ENCODE measurements at places on chromosomes 5 and 9.

DNA sequence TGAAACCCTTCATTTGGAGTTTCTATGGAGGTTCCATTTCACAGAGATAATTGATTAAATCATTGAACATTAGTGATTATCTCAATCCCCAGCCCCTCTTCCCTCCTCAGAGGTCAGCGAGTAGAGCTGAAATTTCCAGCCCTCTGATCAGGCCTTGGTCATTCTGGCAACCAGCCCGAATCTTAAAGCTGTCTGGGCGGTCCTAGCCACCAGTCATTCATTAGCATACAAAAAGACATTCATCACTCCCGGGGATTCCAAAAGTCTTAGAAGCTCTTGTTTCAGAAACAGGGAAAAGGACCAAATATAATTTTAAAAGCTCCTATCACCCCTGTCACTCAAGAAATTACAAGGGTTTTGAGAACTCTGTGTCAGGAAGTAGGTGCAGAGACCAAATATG lies 41.3 kb downstream of the ZNF474 start:
- DNase-seq = no peak

DNA sequence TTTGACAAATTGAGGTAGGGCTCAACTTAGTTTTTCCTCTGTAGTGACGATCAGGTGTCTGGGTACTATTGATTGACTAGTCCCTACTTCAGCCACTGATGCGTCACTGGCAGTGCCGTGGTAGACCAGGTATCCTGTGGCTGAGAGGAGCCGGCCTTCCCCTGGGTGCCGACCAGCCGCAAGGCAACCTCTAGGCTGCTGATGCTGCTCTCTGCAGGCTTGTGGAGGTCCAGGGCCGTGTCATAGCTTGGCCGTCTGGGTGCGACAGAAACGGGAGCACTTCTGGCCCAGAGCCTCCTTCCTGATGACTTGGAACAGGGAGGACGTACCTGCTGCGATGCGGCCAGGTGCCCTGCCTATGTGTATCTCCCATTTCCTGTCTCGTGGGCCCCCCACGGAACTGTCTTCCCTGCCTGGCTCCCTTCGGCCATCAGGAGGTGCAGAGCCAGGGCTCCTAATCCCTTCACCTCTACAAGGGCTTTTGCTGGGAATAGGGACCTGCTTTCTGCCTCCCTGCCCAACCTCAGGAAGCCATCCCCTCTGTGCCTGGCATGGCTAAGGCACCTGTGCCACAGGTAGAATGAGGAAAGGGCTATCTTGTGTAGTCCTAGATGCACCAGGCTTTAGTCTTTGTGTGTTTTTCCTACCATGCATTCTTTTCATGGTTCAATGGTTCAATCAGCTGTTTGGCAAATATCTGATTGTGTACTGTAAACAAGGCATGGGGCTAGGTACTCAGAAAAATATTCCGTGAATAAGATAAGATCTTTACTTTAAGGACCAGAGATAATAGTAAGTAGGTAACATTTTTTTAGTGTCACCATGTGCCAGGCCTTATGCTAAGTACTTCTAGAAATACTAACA lies 44.6 kb downstream of the MVB12B start:
- no peak for DNase-seq

DNA sequence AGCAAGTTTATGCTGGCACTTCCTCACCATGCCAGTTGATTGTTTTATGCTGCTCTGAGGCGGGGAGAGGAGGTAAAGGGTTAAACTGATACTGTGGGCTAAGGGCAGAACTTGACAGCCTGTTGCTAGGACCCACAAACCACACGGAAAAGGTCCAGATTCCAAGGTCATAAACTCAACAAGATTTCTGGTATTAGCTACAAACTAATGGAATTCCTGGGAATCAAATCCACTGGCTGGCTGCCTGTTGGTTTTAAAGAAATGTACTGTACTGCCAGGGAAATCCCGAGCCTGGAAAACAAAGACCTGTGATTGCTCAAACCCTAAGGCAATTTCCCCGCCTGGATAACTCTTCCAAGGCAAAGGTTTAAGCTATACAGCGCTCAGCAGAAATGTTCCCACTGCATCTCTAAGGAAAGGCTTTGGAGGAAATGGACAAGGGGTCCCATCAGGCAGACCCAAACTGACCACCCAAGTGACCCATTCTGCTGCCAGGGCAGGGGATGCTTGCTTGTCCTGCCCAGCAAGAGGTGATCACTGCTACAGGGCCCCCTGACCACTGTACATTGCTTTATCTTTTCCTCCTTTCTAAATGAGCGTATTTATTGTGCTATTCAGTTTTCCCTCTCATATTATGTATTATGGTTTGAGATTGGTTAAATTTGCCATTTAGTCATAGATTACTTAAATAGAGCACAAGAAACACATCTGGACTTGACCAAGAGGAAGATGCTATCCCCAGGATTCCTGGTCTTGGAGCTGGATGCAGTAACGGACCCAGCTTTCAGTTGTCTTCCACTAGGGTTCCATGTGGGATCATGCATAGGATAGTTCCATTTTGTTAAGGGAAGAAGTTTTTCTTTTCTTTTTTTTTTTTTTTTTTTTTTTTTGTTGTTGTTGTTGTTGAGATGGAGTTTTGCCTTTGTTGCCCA lies 124.3 kb downstream of the SUSD1 start:
- no peak for DNase-seq

- no peak for DNase-seq
These were observed 3.1 kb downstream of the GFRA3 start for GRCh38 chr5:138271281-138271680.

GRCh38 chr9:20570756-20571155 lies 51.5 kb downstream of the MLLT3 start:
- DNase-seq = no peak

GRCh38 chr9:97398999-97399758 lies 12.7 kb upstream of the TDRD7 start:
- peak; percentile 25 for DNase-seq
